ENCODE measurements at places on chromosomes 3 and 15.

- no peak for DNase-seq
Observed at GRCh38 chr3:172285844-172286243, 162.4 kb downstream of the GHSR start.

DNA sequence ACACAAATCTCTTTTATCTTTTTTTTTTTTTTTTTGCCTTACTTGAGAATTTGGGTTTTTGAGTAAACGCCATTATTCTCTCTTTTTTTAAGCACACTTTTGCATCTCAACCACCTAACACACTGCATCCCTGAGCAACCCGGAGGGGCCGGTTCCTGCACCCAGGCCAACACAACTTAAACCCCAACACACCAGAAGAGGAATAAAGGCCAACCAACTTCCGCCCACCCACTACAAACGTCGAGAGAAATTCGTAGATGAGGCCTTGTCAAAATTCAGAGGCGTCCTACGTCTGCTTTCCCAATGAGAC is 389 bp upstream of the CCNB2 start:
- DNase-seq: peak; percentile 0

- DNase-seq: no peak
Observed at GRCh38 chr3:123698813-123699212, 114.0 kb upstream of the HACD2 start.

DNA sequence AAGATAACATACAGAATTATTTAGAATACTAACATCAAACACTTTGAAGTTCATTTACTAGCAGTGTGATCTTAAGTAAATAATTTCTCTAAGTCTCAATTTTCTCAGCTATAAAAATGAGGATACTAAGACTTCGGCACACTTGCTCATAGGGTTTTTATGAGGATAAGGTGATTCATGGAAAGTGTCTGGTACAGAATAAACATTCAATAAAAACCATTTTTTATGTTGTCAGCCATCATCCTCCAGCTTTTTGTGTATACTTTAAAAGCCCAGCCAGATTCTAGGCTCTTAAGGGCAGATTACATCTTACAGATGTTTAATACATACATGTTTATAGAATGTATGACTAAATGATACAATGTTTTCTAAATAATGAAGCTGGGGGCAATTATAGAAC is 56.8 kb downstream of the FEZF2 start:
- DNase-seq: no peak

GRCh38 chr3:177197727-177198460 is 612 bp upstream of the TBL1XR1 start:
- no peak for DNase-seq

DNA sequence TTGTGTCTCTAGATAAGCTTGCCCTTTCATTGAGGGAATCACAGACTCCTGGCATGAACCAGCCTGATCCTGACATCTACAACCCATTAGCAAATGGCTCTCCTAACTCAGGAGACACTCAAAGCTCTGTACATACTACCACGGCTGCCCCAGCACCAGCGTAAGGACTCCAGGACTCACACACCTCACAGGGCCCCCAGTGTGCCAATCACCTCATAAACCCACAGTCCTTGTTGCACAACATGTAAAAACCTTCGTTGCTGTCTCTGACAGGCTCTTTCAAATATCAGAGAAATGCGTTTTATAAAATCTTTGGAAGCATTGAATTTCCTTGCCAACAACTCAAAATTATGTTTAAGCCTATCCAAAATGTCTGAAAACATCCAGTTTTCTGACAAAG is 7.3 kb downstream of the FYCO1 start:
- no peak for DNase-seq

GRCh38 chr15:65732698-65733097 is 59.4 kb downstream of the DENND4A start:
- DNase-seq: no peak

- no peak for DNase-seq
Observed at GRCh38 chr3:191026746-191027145, 164.3 kb upstream of the GMNC start.

GRCh38 chr3:43632986-43633385 is 11.2 kb upstream of the ANO10 start:
- DNase-seq: no peak

- DNase-seq: no peak
Observed at GRCh38 chr15:57537072-57537471, 54.6 kb upstream of the MYZAP start.

DNA sequence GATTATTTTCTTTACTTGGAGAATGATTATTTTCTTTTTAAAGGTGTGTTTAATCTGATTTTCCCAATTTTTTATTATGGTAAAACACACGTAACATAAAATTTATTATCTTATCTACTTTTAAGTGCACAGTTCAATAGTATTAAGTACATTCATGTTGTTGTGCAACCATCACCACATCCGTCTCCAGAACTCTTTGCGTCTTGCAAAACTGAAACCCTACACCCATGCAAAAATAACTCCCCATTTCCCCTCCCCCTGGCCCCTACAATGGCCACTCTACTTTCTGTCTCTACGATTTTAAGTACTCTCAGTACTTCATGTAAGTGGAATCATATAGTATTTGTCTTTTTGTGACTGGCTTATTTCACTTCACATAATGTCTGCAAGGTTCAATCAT is 230.7 kb downstream of the SATB1 start:
- DNase-seq: no peak

DNA sequence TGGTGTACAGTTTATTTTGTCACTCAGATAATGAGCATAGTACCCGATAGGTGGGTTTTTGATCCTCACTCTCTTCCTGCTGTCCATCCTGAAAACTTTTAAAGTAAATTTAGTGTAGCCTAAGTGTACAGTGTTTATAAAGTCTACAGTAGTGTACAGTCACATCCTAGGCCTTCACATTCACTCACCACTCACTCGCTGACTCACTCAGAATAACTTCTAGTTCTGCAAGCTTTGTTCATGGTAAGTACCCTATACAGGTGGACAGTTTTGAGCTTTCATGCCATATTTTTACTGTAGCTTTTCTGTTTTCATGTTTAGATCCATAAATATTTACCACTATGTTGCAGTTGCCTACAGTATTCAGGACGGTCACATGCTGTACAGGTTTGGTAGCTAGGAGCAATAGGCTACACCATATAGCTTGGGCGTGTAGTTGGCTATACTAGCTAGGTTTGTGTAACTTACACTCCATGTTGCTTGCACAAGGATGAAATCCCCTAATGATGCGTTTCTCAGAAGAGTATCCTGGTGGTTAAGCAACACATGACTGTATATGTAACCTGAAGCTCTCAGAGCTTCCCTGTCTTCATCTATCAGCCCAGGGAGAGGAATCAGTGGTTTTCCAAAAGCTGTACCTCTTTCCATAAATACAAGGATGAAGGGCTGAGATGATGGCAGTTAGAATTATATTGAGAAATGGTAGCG is 87.6 kb upstream of the SLC25A26 start:
- DNase-seq: no peak

DNA sequence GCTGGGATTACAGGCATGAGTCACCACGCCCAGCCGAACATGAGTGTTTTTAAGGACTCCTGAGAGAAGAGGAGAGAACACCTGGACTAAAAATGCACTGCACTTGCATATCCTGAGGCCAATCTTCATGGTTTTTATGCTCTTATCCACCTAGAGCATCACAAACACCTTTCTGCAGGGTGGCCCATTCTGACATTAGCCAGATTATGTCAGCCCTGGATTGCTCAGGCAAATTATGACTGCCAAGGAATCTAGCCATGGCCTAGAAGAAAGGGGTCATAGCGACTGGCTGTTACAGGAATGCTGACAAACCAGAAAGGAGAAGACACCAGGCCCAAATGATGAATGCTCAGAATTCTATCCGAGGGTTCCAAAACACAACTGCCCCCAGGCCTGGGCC is 40.9 kb upstream of the HERC1 start:
- no peak for DNase-seq

DNA sequence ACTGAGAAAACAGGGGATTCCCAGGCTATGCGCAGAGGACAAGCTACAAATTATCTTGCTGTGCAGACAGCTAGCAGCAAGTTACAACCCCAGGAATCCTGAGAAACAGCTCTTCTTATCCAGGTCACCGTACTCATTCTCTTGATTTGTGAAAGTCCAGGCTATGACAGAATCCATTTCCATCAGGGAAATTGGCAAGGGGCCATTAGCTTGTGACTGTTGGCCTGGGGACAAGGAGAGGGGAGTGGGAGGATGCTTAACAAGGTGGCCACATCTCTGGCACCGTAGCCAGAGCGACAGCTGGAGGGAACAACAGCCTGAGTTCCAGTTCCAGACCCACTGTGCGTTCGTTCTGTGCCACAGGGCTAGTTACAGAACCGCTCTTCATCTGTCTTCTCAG is 44.9 kb upstream of the PLXNA1 start:
- DNase-seq: no peak

- no peak for DNase-seq
Observed at GRCh38 chr3:153146191-153147053, 15.6 kb upstream of the RAP2B start.

GRCh38 chr3:128376516-128376915 is 90.2 kb downstream of the DNAJB8 start:
- DNase-seq: no peak

GRCh38 chr3:113287803-113288648 is 76.7 kb downstream of the BOC start:
- no peak for DNase-seq

DNA sequence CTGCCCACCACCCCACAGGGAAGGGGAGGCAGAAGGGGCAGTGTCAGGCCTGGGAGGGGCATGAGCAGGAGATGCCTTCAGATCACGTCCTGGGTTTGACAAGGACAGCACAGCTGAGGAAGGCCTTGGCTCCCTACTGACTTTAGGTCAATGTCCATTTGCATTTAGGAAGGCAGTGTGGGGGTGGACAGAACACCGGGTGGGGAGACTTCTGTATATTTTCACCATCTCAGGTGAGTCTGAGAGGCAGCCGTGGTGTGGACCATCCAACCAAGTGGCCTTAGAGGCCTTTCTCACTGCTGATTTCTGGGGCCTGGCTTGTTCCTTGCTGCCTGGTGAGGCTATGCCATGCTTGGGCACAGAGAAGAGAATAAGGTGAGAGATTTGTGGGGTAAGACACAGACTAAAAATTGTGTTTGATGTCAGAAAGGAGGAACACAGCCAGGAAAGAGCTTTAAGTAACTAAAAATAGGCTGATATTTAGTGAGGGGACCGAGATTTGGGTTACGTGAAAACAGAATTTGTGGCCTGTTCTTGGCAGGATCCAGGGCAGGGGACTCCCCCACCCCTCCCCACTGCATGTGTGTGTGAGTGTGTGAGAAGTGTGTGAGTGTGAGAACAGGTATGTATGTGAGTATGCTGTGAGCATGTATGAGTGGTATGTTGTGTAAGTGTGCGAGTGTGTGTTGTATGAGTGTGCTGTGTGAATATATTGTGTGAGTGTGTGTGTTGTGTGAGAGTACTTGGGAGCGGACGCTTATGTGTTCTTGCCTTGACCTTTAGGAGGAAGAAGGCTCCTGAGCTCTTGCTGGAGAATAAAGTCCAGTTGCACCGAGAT is 11.8 kb upstream of the PLA2G4E start:
- no peak for DNase-seq

DNA sequence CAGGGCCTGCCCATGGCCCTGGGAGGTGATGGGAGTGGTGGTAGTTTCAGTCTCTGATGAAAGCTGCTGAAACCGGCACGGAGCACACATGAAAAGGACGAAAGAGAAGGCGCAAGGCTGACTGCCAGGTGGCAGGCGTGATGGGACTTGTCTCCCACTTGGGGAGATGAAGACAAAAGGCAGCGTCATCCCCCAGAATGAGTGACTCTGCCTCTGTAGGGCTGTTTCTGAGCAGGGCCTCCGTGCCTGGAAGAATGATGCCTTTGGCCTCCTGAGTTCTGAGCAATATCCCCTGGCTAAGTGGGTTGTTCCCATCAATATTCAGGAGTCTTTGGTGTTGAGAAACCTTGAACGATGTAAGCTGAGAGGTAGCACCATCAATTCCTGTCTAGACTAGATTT is 237.8 kb downstream of the OPA1 start:
- DNase-seq: no peak

- no peak for DNase-seq
Observed at GRCh38 chr3:183359036-183359435, 69.4 kb downstream of the MCF2L2 start.

- no peak for DNase-seq
Observed at GRCh38 chr3:180447136-180447535, 154.8 kb upstream of the TTC14 start.

GRCh38 chr15:60865507-60865906 is 363.6 kb downstream of the RORA start:
- no peak for DNase-seq

DNA sequence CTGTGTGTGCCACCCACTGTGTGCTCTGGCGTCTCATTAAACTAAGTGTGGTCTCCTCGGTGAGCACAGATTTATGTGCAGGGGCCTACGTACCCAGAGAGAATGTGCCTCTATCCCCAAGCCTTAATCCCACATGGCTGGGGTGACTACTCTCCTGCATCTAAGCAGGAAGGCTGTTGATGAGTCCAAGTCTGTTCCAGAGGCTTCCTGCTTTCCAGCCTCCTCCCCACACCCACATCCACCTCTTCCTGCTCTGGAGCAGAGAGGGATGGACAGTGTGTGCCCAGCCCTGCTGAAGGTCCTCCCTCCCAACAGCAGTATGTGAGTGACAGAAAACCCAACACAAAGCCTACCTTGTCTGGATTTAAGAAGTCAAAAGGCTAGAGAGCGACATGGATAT is 38.8 kb upstream of the BCL2L10 start:
- no peak for DNase-seq

GRCh38 chr3:17544632-17545031 is 197.8 kb downstream of the TBC1D5 start:
- no peak for DNase-seq

DNA sequence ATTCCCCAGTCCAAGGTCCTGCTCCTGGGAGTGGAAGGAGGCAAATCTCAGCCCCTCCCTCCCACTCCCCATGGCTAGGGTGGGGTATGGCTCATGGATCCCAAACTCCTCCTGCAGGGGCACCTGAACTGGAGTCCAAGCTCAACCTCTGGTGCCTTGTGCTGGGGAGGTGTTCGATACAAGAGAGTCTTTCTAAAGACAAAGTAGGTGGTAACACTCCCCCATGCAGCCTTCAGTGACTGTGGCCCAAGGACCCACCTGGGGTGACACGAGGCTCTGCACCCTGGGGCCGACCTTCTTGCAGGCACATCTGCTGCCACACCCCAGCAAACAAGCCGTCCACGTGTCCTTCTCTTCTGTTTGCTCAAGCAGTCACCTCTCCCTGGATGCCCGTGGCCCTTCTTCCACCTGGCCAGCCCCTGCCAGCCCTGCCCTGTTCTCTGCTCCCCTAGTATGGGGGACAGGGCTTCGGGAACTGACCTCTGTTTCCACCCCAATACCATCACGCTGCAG is 36.7 kb upstream of the SLC6A11 start:
- DNase-seq: no peak
